ENCODE measurements at places on chromosomes 4 and X.

- no peak for DNase-seq
These were observed 134.3 kb upstream of the VCX2 start for GRCh38 chrX:8305350-8305749.

- no peak for DNase-seq
These were observed 142.2 kb downstream of the FAM47A start for GRCh38 chrX:33989936-33990335.

GRCh38 chr4:110156442-110156841 is 42.0 kb downstream of the ELOVL6 start:
- DNase-seq, result no peak

DNA sequence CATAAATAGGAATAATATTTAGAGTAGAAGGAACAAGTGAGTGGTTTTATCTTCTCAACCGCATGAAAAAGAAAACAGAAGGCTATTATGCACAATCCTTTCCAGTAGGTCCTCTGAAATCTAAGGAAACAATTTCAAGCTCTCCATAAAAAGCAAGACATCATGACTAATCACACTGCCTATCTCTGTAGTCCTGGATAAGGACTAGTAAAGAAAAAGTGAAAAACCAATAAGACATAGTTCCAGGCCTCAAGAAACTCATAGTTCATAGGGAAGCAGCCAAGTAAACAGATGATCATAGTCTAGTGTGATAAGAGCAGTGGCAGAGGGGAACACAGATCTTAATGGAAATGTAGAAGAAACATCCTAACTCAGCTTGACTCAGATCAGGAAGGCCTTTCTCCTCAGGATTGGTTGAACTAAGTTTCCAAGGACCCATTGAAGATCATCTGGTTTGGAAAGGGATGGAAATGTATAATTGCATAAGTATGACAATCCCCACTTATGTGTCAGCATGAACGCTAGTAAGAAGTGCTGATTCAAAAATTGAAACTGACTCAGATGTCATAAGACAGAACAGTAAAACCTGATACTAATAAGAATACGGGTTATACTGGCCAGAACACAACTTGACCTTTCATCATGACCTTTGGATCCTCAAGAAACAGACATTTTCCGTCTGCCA is 155.3 kb downstream of the GRIA3 start:
- no peak for DNase-seq

- no peak for DNase-seq
These were observed 20.5 kb downstream of the PDLIM5 start for GRCh38 chr4:94472056-94472826.

DNA sequence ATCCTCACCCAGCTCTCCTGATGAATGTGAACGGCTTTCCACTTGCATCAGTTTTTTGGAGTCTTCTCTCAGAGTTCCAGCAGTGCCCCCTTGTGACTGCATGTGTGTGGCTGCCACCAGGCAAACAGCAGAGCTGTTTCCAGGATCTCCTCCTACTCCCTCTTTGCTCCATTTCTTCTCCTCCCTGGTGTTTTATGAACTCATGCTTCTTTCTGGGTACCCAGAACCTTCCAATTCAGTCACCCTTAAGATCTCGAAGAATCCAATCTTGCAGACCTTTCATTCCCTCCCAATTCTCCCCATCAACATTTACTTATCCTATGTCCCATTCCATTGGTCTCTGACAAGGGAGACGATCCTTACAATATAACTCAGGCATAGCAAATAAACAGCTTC is 6.8 kb upstream of the TCEANC start:
- DNase-seq, result no peak
